ENCODE measurements at places on chromosomes 2 and 18.

GRCh38 chr2:158493458-158493857 is 36.7 kb downstream of the PKP4 start:
- no peak for DNase-seq

DNA sequence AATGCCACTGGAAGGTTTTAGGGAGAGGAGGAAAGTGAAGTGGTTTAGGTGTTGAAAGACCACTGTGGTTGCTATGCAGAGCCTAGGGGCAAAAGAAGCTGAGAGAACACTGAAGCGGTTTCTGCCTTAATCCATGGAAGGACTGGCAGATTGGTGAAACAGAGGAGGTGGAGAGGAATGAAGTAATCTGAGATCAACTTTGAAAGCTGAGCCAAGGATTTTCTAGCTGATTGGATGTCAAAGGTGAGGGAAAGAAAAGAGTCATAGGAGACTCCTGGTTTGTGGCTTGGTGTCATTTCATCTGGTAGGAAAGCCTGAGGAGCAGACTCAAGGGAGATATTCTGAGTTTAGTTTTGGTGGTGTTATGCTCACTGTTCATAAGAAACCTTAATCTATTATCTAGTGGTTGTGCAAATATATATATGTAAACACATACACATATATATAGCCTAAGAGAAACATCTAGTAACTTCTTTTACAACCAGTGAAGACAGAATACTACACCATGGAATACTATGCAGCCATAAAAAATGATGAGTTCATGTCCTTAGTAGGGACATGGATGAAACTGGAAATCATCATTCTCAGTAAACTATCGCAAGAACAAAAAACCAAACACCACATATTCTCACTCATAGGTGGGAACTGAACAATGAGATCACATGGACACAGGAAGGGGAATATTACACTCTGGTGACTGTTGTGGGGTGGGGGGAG is 134.1 kb upstream of the CREB1 start:
- DNase-seq: no peak

DNA sequence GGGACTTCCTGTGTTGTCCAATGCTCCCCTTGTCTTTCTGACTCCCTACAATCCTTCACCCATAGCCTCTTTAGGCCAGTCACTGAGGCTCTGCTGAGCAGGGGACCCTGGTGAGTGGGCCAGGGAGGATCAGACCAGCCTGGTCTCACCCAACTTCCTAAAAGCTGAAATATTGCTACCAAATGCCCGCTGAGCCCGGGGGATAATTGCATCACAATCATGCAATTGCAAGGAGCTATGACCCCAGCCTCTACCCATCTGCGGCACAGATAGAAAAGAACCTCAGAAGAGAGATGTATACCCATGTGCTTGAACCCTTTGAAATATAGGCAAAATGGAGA is 3.7 kb upstream of the SP100 start:
- no peak for DNase-seq

- DNase-seq: no peak
These were observed 23.2 kb upstream of the ACVR1 start for GRCh38 chr2:157899125-157899839.

GRCh38 chr2:217334561-217334960 is 474.7 kb upstream of the TNP1 start:
- no peak for DNase-seq

GRCh38 chr2:11506611-11506969 is 27.3 kb upstream of the GREB1 start:
- no peak for DNase-seq

DNA sequence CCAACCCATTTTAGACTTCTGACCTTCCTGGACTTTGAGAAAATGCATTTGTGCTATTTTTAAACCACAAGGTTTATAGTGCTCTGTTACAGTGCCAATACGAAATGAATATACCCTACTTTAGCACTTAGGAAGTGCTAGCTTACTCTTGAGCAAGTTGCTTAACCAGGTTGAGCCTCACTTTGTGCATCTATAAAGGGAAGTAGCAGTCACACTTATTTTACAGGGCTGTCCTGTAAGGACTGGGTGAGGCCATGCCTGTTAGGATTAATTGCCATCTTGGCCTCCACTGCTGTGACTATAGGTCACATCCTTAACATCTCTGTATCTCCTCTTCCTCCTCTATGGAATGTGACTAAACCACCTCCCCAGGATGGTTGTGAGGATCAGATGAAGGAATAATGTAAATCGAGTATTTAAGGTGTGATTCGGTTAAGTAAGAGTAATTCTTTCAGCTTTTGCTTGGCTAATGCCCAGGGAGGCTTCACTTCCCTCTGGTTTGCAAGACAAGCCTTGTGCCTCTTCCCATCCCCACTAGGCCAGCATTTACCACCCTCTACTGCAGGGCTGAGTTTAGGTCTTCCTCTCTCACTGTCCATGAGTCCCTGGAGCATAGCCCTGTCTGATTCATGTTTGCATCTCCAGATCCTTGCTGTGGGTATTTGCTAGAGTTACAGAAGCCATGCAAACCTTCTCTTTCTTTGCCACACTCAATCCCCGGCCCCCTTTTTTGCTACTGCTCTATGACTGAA is 341.2 kb downstream of the ZNF521 start:
- DNase-seq: no peak

GRCh38 chr2:29459445-29460179 is 344.4 kb downstream of the CLIP4 start:
- DNase-seq: no peak

DNA sequence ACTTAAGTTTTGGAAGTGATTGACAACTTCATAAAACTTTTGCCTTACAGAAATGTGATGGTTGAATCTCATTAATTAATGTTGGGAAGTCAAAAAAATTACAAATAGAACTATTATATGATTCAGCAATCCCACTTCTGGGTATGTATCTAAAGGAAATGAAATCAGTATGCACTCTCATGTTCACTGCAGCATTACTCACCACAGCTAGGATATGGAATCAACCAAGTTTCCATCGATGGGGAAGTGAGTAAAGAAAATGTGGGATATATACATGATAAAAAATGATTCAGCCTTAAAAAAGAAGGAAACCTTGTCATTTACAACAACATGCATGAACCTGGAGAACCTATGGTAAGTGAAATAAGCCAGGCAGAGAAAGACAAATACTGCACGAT is 112.4 kb upstream of the WDR75 start:
- no peak for DNase-seq

GRCh38 chr2:129388870-129389269 is 590.6 kb upstream of the RAB6C start:
- DNase-seq: no peak

GRCh38 chr2:240557808-240558207 is at the start of gene ANKMY1:
Gene ANKMY1 (minus strand): TSS chr2:240557988. CDS start chr2:240557335, 653 bp downstream.
- DNase-seq: peak; percentile 73

GRCh38 chr2:71558300-71559051 is 105.1 kb downstream of the DYSF start:
- no peak for DNase-seq

- DNase-seq: no peak
These were observed 47.2 kb upstream of the ZNF396 start for GRCh38 chr18:35424356-35424755.

- no peak for DNase-seq
These were observed 144.7 kb downstream of the NDUFA10 start for GRCh38 chr2:239880396-239880795.

DNA sequence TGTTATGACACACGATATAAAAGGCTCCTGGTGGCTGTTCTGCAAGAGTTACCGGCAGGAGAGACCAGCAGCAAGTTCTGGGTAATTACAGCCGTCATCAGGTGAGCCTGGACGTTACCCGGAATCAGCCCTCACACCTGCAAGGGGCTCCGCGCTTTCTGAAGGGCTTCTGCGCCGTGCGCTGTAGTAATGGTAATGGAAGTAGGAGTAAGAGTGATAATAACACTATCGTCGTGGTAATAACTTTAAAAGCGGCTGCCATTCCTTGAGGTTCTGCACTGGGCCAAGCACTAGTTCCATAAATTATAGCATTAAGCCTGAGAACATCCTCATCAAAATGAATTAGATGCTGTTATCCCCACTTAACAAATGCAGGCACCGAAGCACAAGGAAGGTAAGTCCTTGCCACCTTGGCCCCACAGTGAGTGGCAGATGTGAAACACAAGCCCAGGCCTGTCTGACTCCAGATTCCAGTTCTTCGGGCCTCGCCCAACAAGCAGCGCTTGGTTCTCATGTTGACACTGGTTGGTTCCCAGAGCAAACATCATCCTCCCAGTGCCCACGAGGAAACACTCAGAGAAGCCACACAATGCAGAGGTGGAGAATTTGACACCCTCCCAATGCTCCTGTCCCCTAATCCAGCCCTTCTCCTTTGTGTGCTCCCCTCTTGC is 205.2 kb downstream of the EIPR1 start:
- DNase-seq: no peak

DNA sequence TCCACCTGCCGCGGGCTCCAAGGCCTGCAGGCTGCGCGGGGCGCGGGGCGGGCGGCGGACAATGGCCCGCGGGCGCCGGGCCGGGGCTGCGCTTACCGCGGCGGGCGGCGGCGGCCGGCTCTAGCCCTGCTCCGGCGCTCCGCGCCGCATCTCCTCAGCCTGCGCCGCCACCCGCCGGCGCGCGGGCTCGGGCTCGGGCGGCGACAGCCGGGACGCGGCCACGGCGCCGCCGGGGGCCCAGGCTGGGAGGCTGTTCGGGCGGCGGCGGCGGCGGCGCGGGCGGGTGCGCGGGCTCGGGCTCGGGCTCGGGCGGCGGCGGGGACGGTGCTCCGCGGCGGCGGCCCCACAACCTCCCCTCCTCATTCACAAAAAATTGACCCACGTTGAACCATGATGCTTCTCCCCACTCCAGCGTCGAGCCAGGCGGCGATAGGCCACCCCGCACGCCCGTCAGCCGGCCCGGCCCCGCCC is at the start of gene HDAC4:
Gene HDAC4 (minus strand): TSS at position 425 of the 471 bp plus-strand sequence. CDS start 48,321 bp downstream, outside the sequence.
- DNase-seq: no peak

GRCh38 chr2:64750817-64751285 is 97.1 kb upstream of the SERTAD2 start:
- peak; percentile 95 for DNase-seq

- DNase-seq: no peak
These were observed 127.6 kb downstream of the PIK3C3 start for GRCh38 chr18:42082415-42083234.

GRCh38 chr2:158905784-158906183 is 62.7 kb upstream of the TANC1 start:
- DNase-seq: no peak

DNA sequence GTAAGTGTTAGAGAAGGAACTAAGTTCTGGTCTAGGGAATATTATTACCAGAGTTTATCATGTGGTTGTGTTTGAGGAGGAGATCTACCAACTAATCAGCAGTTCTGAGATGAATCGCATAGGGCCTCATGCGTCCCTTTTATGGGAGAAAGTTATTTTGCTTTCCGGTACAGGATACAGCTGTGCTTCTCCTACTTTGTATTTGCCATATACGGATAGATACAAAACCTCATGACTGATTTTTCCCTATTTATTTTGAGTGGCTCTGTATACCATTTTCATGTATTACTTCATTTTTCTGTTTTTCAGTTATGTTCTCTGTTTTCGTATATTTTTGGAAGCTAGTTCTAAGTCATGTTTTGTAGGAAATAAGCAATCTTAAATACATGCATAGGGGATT is 66.8 kb downstream of the ACSL3 start:
- DNase-seq: no peak

GRCh38 chr2:136021406-136021805 is 36.0 kb upstream of the DARS1 start:
- DNase-seq: no peak

DNA sequence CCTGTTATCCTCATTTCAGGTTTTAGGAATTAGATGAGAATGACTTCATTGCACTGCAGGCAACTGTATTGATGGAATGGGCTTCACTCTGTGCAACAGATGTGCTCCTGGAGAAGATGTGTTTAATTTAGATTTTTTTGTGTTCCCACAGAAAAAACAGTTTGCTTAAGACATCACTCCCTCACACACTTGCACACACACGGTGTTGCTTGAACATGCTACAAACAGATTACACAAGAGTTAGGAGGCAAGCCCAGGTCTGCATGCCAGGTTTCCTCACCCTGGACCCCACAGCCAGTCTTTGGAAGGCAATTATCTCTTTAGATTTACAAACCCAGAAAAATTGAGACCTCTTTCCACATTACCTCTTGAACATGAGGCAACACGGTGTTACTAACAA is 93.7 kb upstream of the KLHL29 start:
- no peak for DNase-seq

DNA sequence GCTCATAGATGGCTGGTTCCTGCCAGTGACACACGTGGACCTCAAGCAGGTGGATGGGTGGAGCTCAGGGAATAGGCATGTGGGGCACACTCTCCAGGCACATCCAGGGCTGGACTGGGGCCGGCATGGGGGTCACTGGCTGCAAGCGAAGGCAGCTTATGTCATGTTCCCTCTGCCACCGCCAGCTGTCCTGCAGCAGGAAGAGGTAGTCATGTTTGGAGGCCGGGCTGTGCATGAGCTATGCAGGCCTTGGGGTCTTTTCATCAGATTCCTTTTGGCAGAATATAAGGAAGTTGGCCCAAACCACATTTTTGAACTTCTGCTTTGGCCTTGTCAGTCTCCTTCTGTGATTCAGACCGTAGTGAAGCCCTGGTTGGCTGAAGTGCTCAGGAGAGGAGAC is 61.5 kb downstream of the AGAP1 start:
- DNase-seq: no peak

- no peak for DNase-seq
These were observed 212.1 kb downstream of the TCF4 start for GRCh38 chr18:55375930-55376329.

- no peak for DNase-seq
These were observed 30.8 kb downstream of the TBC1D8 start for GRCh38 chr2:101120124-101120996.

- DNase-seq: peak; percentile 11
These were observed 3.7 kb downstream of the ANKRD53 start for GRCh38 chr2:70981866-70982810.

DNA sequence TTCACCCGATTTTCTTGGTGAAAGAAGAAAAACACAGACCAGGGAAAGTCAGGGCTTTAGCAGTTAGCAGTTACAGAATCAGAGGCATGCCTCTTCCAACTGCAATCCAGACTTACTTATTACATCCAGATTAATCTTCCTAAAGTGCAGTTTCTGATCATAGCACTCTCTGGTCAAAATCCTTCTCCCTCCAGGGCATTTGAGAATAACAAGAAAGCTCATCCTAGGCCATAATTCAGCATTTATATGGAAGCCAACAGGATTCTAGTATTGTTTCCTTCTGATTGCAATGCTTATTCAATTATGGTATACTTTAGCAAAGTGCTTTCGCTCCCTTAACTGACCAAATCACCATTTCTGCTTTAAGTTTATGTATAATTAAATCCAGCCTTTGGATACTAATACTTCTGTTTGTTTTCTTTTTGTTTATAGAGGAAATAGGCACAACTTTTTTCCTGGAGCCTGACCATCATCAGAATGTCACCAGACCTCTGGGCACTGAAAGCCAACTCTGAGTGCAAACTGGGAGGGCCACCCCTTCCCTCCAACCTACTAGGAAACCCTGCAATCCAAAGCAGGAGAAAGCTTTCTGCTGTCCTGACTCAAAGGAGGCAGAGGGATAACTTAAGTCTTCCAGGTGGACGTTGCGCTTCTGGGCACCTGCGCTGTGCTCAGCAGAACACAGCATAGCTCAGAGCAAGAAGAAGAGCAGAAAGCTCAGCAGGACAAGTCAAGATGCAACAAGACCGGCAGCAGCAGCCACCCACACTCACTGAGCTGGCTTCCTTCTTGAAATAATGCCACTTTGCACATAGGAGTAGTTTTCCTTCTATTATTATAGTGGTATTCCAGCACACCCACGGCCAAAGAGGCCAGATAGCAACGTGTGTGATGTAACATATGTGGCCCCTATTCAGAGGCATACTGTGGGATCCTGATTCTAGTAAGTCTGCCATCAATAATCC is 99.3 kb downstream of the STK39 start:
- DNase-seq: no peak
